Chondrocyte (in vitro differentiated cells): ENCODE measurements at places on chromosomes 11 and 22. TPM values are rescaled to one million over a fixed set of nuclear protein-coding genes. Genes with fewer than 3 reads are reported as not detected.

Gene FAT3
- total RNA-seq = 21.3 to 27.7 TPM (median 21.9 TPM) in 3 replicates

Gene KRTAP5-8
- total RNA-seq = not detected in 3 replicates

Gene APOL3
- 2.3 to 5.9 TPM (median 3.4 TPM) in 3 replicates for total RNA-seq

DNA sequence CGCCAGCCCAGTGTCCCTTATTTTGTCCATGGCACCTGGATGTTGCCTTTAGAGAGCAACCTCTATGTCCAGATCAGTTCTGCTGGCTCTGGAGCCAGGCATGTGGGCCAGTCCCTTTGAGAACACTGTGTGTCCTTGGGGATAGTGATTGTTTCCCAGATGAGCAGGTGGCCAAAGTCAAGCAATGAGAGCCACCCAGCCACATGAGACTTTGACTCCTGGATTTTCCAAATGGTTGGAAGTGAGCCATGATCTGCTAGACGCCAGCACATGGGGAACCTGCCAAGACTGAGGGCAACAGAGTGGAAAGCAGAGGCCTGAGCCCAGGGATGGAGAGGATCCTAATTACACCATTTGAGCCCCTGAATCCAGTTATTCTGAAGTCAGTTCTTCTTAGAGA lies 479.8 kb downstream of the OPCML start:
- peaks cover 4% of the 10 kb centered on the region for H3K4me1 ChIP-seq
- no peaks in the 10 kb centered on the region for H3K36me3 ChIP-seq
- no peak overlapping the region for H3K27ac ChIP-seq
- peaks cover 4% of the 10 kb centered on the region for H3K27me3 ChIP-seq

- no peak overlapping the region for H3K27ac ChIP-seq
- H3K4me3 ChIP-seq = no peak overlapping the region
- peaks cover 2% of the 10 kb centered on the region for H3K36me3 ChIP-seq
- DNase-seq = no peak
- peaks cover 49% of the 10 kb centered on the region for H3K27me3 ChIP-seq
Measured at GRCh38 chr11:61574611-61575010, 6.3 kb downstream of the SYT7 start.

DNA sequence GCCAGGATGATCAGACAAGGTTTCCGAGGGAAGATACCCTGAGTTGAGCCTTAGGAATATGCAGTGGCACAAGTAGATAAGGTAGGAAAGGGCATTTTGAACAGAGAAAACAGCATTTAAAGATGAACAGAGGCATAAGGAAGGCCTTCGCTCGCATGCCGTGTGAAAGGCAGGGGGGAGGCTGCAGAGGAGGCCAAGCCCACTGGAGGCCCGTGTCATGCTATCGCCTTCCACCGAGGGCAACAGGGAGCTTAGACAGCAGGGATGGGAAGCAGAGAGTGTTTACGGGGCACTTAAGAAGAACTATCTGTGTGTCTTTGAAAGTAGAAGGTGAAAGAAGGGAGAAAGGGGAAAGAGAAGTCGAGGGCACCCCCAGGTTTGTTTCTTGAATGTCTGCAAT lies 148.3 kb downstream of the PKNOX2 start:
- H3K36me3 ChIP-seq = peaks cover 16% of the 10 kb centered on the region
- H3K4me3 ChIP-seq = no peak overlapping the region
- DNase-seq = no peak

Gene PGA4
- total RNA-seq = not detected in 3 replicates

DNA sequence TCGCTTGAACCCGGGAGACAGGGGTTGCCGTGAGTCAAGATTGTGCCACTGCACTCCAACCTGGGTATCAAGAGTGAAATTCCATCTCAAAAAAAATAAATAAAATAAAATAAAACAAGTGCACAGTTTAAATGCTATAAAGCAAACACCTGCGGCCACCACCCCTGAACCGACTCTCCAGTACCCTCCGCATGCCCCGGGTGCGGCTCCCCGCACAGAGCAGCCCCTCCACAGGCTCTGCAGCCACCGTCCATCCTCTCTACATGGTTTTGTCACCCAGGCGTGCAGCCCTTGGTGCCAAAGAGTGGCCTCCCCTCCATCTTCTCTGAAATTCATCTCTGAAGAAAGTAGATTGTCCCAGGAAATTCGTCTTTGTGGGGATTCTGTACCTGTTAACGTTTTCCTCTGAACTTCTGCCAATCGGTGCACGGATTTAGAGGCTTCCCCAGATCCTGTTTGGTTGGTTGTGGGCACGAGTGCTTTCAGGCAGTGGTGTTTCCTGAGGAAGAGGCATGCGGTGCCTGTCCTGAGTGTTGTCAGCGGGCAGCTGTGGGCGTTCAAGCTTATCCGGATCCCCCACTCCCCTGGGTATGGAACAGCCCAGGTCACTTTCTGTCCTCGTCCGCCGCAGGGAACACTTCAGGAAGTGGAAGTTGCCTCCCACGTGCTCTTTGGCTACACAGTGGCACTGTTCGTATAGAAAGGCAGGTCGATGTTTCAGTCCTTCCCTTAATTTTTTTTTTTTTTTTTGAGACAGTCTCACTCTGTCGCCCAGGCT lies 4.1 kb downstream of the MIOX start:
- no peak for DNase-seq
- H3K27me3 ChIP-seq = no peaks in the 10 kb centered on the region
- H3K27ac ChIP-seq = peak overlapping the region; percentile 72
- H3K4me3 ChIP-seq = no peak overlapping the region
- no peaks in the 10 kb centered on the region for H3K36me3 ChIP-seq
- peaks cover 10% of the 10 kb centered on the region for H3K4me1 ChIP-seq

Gene ART5
- 0.44 to 0.72 TPM (median 0.67 TPM) in 3 replicates for total RNA-seq

Gene ACTN3
- 0.07 TPM in 1 of 3 replicates, not detected in the others for total RNA-seq

DNA sequence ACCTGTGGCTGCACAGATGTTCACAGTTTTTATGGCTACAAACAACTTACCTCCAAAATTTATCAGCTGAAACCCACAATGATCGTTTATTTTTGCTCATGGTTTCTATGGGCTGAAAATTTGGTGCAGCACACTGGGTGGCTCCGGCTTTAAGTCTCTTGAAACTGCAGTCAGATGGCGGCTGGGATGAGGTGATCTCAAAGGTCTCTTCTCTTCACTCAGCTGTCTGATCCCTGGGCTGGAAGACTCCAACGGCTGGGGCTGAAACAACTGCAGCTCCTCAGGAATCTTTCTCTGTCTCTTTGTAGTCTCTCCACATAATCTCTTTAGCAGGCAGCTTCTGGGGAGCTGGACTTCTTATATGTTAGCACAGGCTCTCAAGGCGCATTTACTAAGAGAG lies 117.3 kb upstream of the FAT3 start:
- no peaks in the 10 kb centered on the region for H3K4me1 ChIP-seq
- H3K27ac ChIP-seq = no peak overlapping the region
- no peaks in the 10 kb centered on the region for H3K36me3 ChIP-seq
- H3K4me3 ChIP-seq = no peak overlapping the region

Gene PTPRJ
- 5.9 to 18.1 TPM (median 16.4 TPM) in 3 replicates for total RNA-seq
